ENCODE measurements at places on chromosomes 7 and 10.

DNA sequence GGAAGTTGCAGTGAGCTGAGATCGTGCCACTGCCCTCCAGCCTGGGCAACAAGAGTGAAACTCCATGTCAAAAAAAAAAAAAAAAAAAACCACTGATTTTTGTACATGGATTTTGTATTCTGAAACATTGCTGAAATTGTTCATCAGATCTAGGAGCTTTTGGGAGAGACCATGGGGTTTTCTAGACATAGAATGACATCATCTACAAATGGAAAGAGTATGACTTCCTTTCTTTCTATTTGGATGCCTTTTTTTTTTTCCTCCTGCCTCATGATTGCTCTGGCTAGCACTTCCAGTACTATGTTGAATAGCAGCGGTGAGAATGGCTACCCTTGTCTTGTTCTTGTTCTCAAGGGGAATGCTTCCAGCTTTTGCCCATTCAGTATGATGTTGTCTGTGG is 89.1 kb downstream of the ANLN start:
- H3K27ac ChIP-seq, result no peak overlapping the region
- no peak overlapping the region for H3K4me3 ChIP-seq
- no peaks in the 10 kb centered on the region for H3K27me3 ChIP-seq
- H3K36me3 ChIP-seq, result no peaks in the 10 kb centered on the region
- no peaks in the 10 kb centered on the region for H3K4me1 ChIP-seq
- DNase-seq, result no peak

DNA sequence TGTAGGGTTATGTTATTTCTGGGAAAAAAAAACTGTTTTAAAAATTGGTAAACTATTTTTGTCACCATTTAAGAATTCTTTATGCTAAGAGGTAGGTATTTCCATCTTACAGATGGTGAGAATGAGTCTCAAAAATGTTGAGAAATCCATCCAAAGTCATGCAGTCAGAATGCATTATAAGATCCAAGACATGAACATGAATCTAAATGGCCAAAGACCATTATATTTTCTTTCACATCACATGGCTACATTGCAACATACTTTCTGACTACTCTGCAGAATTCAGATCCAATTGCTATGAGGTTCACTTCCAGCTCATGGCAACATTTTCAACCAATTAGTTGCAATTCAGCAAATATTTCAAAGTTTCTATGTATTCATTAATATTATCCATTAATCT is 181.2 kb downstream of the TWIST1 start:
- H3K27me3 ChIP-seq, result no peaks in the 10 kb centered on the region
- H3K36me3 ChIP-seq, result no peaks in the 10 kb centered on the region
- H3K27ac ChIP-seq, result no peak overlapping the region
- H3K4me1 ChIP-seq, result no peaks in the 10 kb centered on the region
- no peak overlapping the region for H3K4me3 ChIP-seq

DNA sequence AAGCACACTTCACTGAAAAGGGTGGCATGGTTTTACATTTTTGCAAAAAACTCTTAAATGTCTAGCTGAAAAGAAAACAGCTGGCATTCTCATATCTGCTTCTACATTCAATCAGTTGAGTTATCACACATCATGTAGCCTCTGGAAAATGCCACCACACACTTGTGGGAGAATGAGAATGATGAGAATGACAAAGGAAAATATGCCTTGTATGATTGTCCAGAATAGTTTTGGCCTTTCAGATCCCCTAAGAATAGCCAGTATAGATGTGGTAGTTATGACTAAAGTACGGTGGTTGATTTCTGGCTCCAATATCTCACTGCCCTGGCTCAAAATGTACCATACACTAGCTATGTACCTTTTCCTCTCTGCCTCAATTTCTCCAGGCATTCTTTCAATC is 30.2 kb upstream of the FRMD4A start:
- no peak overlapping the region for H3K4me3 ChIP-seq
- no peaks in the 10 kb centered on the region for H3K4me1 ChIP-seq
- H3K27me3 ChIP-seq, result no peaks in the 10 kb centered on the region

- H3K36me3 ChIP-seq, result no peaks in the 10 kb centered on the region
- H3K27me3 ChIP-seq, result no peaks in the 10 kb centered on the region
- DNase-seq, result no peak
- H3K4me1 ChIP-seq, result no peaks in the 10 kb centered on the region
- no peak overlapping the region for H3K4me3 ChIP-seq
These were observed 290.0 kb upstream of the TEX47 start for GRCh38 chr7:89085580-89085979.

GRCh38 chr7:114843102-114843501 is 78.8 kb upstream of the MDFIC start:
- no peaks in the 10 kb centered on the region for H3K27me3 ChIP-seq
- H3K36me3 ChIP-seq, result no peaks in the 10 kb centered on the region
- no peak overlapping the region for H3K4me3 ChIP-seq
- no peak for DNase-seq
- no peaks in the 10 kb centered on the region for H3K4me1 ChIP-seq

DNA sequence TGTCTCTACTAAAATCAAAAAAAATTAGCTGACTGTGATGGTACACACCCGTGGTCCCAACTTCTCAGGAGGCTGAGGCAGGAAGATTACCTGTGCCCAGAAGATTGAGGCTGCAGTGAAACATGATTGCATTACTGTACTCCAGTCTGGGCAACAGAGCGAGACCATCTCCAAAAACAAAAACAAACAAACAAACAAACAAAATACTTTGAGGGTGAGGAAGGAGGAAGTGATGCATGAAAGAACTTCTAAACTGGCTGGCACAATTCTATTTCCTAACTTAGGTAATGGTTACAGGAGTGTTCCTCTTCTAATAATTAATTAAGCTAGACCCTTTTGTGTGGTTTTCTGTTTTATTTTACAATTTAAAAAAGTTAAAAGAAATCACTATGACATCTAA is 15.5 kb downstream of the WAPL start:
- H3K4me1 ChIP-seq, result peaks cover 10% of the 10 kb centered on the region
- no peak overlapping the region for H3K4me3 ChIP-seq
- H3K27ac ChIP-seq, result no peak overlapping the region
- H3K27me3 ChIP-seq, result no peaks in the 10 kb centered on the region

DNA sequence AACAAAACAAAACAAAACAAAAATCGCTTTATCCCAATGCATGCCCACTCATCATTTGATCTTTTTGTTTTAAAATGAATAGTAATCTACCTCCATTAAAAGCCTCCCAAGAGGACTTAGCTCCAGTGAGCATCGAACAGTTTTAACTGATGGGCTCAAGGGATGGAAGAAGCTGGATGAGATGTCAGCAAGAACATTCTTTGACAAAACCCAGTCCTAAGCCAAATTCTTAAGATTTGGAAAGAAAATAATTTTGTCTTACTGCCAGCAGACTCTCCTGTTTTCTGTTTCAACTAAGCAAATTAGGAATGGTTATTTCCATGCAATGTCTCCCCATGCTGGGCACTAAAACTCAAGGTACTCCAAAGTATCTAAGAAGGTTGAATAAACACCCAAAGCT is 127.3 kb downstream of the RNLS start:
- no peaks in the 10 kb centered on the region for H3K36me3 ChIP-seq
- H3K27ac ChIP-seq, result no peak overlapping the region
- no peak for DNase-seq

GRCh38 chr7:17103170-17103569 is 195.3 kb upstream of the AHR start:
- no peak for DNase-seq
- H3K4me3 ChIP-seq, result no peak overlapping the region
- H3K27ac ChIP-seq, result no peak overlapping the region
- no peaks in the 10 kb centered on the region for H3K36me3 ChIP-seq
- H3K27me3 ChIP-seq, result no peaks in the 10 kb centered on the region

DNA sequence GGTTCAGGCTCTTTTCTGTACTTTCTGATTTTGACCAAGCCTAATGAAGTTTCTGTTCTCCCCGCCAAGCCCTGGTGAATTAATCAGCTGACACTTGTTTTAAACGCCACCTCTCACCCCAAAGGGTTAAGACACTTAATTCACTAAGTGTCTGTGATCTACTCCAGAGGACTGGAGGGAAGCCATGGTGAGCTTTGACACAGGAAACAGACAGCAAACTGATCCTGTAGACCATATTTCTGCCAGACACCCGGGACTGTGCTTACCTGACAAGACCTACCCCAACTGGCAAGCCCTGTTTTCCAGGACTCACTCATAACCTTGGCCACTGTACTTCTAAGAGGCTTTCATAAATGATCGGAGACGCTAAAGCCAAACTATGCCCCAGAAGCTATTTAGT is 126.0 kb downstream of the STRA8 start:
- no peak for DNase-seq

DNA sequence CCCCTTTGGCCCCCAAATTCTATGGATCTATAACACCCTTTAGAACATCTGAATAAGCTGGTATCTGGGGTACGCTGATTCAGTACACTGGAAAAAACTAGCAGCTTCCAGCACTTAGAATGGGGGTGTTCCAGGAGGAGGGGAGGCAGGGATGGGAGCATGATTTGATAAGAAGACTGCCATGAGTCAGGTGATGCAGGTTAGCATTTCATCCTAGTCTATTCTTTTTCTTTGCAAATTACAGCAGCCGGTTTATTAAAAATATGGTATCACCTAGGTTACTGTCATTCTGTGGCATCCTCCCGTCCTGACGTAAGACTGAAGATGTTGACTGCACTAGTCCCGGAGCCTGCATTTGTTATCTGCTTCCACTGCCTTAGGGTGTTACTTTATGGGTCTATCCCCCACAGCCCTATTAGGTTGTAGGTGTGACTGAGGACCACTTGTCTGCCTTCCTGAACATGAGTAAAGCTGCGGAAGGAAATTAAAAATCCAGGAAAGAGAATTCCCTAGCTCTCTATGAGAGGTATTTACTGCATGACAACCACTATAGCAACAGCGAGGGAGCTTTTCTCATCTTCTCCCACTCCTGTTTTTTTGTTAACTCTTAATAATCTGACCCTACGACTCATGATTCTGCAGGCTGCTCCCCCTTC is 1.9 kb downstream of the HTR5A start:
- H3K36me3 ChIP-seq, result no peaks in the 10 kb centered on the region
- H3K4me3 ChIP-seq, result no peak overlapping the region
- H3K4me1 ChIP-seq, result no peaks in the 10 kb centered on the region
- peaks cover 3% of the 10 kb centered on the region for H3K27me3 ChIP-seq
- no peak overlapping the region for H3K27ac ChIP-seq

DNA sequence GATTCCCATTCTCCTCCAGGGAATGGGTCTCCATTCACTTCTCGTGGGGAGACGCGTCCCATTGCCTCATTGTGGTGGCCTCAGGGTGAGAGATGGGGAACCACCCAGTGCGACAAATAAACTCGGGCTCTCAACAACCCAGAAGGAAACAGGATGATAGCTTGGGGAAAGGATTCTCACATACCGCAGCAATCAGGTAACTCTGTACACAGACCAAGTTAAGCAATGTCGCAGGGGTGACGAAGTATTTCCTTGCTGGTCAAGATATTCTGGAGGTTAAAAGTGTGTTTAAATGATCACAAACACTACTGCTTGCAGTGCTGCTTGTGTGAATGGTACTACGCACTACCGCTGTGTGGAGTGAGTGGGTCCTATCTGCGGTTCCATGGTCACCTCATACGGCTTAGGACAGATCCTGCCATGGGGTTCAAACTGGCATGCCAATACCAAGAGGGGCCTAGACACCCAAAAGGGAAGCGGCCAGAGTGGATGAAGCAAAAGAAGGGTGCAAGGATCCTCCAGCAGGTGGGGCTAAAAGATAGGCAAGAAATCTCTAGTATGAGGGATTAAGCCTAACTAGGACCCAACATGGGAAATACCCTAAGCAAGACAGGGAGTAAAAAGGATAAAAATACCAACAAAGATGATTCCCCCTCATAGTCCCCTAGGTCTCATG is 143.8 kb upstream of the TMEM106B start:
- H3K27me3 ChIP-seq, result no peaks in the 10 kb centered on the region
- no peaks in the 10 kb centered on the region for H3K4me1 ChIP-seq
- no peak overlapping the region for H3K27ac ChIP-seq
- peak; percentile 2 for DNase-seq

DNA sequence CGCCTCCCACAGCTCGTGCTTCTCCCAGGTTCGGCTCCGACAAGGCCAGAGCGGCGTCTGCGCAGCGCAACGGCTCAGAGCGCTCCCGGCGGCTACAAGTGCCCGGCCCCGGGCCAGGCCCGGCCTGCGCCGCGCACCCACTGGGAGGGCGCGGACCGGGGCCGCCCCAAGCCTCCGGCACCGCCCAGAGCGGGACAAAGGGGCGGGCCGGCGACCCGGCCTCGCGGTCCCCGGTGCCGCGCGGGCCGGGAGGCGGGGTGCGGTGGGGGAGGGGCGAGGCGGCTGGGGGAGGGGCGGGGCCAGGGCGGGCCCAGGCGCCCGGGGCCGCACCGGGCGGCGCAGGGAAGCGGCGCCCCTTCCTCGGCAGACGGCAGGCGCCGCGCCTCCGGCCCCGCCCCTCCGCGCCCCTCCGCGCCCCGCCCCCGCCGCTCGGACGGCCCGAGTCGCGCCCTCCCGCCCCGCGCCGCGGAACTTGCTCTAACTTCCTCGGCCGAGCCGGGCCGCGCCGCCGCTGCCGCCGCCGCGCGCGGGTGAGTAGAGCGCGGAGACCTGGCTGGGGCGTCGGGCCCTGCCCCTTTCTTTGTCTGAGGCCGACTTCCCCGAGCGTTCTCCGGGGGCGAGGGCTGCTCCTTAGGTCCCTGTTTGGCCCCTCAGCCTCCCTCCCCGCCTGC is at the start of gene TSPAN14:
Gene TSPAN14 (plus strand): TSS at position 469 of the 671 bp plus-strand sequence. CDS start 34,924 bp downstream, outside the sequence.
- peak within 1 kb of the TSS; percentile 92 for H3K4me3 ChIP-seq
- no peaks in the 10 kb centered on the region for H3K27me3 ChIP-seq
- peak; percentile 67 for DNase-seq
- peak within 1 kb of the TSS; percentile 84 for H3K27ac ChIP-seq

DNA sequence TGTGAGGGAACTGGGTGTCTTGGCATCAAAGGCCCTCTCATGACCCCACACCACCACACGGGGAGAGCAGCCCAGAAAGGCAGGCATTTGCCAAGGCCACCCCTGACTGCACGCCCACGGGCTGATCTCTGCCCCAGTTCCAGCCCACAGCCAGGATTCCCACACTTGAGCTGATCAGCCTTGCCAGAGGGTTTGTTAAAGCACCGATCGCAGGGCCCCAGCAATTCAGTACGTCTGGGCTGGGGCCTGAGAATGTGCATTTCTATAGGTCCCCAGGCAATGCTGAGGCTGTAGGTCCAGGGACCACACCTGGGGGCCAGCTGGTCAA is 103.9 kb downstream of the TNS3 start:
- no peak for DNase-seq
- H3K27ac ChIP-seq, result no peak overlapping the region
- H3K4me3 ChIP-seq, result no peak overlapping the region
- no peaks in the 10 kb centered on the region for H3K36me3 ChIP-seq
- H3K27me3 ChIP-seq, result no peaks in the 10 kb centered on the region

GRCh38 chr7:79130715-79131114 is 322.8 kb downstream of the MAGI2 start:
- no peaks in the 10 kb centered on the region for H3K36me3 ChIP-seq
- H3K27me3 ChIP-seq, result no peaks in the 10 kb centered on the region
- no peaks in the 10 kb centered on the region for H3K4me1 ChIP-seq
- H3K27ac ChIP-seq, result no peak overlapping the region

GRCh38 chr7:151882734-151883133 is 5.8 kb upstream of the PRKAG2 start:
- no peaks in the 10 kb centered on the region for H3K36me3 ChIP-seq
- no peaks in the 10 kb centered on the region for H3K27me3 ChIP-seq
- peaks cover 6% of the 10 kb centered on the region for H3K4me1 ChIP-seq
- H3K27ac ChIP-seq, result no peak overlapping the region
- DNase-seq, result no peak

GRCh38 chr10:98453729-98454128 is 7.0 kb upstream of the HPS1 start:
- no peak overlapping the region for H3K27ac ChIP-seq
- no peaks in the 10 kb centered on the region for H3K36me3 ChIP-seq
- H3K27me3 ChIP-seq, result no peaks in the 10 kb centered on the region
- no peak overlapping the region for H3K4me3 ChIP-seq
- no peak for DNase-seq

Measured in effector memory CD4-positive, alpha-beta T cell (primary cell).